ENCODE measurements at places on chromosomes 3 and 15.
A peak's percentile ranks its signal among the peaks of the same experiment; 100 is the strongest.

GRCh38 chr15:74773329-74773728, 8.6 kb upstream of the CSK start:
- DNase-seq, result no peak

DNA sequence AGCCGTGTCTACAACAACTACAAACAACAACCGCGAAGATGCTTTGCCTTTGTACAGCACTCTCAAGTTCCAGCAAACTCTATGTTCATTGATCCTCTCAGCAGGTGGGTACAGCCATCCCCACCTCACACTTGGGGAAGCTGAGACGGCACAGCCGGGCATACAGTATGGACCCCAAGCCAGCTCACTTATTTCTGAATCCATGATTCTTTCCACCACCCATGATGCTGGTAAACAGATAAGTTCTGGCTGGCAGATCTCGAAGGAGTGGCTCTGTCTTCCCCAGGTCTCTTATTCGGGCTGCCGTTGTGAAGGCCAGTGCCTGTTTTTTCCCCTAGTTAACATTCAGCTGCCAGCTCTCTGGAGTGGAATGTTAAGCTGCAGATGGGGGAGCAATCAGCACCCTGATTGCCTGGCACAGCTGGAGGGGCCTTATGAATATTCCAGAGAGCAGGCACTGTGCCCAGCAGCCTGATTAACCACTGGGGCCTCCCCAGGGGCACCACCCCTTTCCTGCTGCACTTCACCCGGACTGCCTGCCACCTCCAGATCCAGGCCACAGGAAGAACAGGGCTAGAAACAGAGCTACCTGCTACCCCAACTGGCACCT, 73.2 kb downstream of the CORO2B start:
- no peak for DNase-seq

GRCh38 chr3:16883723-16884083, 1.1 kb upstream of the PLCL2 start:
- no peak for DNase-seq

DNA sequence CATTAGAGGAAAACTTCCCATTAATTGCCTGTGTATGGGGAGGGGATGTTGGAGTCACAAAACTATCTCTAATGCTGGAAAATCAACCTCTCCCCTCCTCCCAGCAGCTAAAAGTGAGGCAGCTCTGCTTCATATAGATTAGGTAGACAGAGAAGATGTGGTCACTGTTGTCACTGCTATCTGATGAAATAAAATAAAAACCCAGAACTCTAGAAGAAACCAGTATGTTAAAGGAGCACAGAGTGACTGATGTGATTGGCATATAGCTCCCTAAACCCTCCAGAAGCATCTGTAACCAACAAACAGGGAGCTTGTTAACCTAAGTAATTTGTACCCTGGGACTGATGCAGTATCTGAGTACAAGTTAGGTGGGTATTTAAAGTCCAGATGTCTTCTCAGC, 211.9 kb upstream of the TRIM42 start:
- no peak for DNase-seq

GRCh38 chr3:30112902-30113484, 493.4 kb upstream of the TGFBR2 start:
- peak; percentile 40 for DNase-seq

DNA sequence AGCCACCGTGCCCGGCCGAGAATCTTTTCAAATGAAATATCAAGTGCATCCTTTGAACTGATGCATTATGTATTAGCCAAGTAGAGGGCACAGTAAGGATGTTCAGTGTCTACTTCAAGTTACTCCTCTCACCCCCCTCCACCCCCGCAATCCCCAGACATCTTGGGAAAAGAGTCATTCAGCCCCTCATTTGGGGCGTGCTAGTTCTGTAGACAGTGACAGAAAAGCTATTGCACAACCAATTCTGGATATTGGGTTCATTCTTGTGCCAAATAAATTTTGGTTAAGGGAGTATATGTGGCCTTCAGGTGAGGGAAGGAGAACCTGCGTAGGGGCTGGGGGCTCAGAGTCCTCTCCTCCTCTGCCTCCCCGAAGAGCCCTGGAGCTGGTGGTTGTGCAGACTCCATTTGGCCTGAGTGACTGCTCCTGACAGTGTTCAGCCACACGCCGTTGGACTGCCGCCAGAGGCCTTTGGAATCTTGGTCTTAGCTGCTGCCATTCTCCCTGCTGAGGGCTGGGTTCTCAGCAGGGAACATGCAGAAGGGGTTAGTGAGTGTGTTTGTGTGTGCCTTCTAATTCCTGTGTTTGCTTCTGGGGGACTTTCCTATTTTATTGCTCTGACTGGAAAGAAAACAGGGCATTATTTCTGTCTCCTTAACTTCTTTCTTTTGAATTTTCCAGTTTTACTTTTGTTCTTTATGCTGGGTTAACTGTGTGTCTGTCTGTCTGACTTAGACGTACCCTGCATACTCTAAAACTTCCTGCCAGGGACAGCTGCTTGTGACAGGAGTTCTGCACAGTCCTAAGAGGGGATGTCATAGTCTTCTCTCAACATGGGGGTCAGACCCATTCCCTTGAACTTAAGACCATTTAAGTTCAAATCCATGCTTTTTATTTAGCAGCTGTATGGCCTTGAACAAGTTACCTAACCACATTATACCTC, 21.0 kb downstream of the RARB start:
- peak; percentile 57 for DNase-seq

- DNase-seq, result no peak
Measured at GRCh38 chr3:8579096-8579495, 65.5 kb downstream of the SSUH2 start.

- no peak for DNase-seq
Measured at GRCh38 chr3:27387625-27388024, 18.4 kb upstream of the NEK10 start.

DNA sequence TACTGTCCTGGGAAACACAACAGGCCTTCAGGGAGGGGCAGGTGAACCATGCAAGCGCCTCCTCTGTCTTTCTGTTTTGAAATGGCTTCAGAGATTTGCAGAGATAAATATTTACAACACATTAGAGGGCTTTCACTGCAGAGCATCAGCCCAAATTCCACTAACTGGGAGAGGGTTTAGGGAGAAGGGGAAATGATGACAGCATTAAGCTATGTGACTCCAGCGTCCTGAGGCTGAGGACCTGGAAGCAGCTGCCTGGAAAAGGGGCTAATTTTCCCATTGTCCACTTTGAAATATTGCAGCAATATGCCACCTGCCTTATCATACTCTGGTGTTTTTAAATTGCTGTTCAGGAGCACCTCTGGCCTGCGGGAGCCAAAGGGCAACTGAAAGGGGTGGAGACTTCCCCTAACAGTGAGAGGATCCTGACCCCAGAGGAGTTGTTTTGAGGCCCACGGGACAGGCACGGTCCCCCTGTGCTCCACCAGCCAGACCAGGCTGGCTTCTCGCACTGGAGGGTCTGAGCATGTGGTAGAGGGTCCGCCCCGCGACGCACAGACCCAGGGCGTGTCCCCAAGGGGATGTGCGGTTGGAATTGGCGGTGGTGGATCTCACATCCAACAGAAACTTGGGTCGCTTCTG, 110.6 kb downstream of the XXYLT1 start:
- no peak for DNase-seq

DNA sequence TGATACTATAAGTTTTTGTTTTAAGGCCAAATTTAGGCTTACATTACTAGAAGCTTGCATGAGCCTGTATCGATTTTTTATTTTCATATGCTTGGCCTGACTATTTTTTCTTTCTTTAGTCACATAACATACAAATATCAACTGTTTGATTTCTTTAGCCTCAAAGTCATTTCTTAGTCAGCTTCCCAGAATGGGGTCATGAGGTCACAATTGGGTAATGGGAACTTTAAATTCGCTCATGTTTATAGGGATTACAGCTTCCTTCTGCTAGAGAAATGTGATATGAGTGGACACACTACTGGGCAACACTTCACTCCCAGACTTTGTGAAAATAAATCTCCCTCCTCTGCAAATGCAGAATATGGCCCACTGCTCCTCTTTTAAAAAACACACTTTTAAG, 9.1 kb upstream of the TIPARP start:
- peak; percentile 85 for DNase-seq

DNA sequence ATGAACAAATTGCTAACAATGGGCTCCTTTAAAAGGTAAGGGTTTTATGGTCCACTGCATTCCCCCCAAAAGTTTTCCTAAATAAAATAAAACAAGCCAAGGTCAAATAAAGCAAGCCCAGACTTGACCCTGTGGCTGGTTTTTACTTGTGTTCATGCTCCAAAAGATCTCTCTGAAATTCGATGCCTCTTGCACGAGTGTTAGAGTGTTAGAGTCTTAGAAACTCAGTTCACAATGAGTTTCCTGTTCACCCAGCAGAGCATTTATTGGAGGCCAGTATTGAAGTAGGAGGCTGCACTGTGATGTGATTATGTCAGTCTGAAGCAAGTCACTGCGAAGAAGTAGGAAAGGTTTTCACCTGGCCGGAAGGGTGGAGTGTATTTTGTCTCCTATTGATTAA, 59.9 kb upstream of the LRTM1 start:
- no peak for DNase-seq
